ENCODE measurements at places on chromosomes 5 and 9.

- DNase-seq = no peak
Observed at GRCh38 chr5:43287493-43287892, 25.7 kb downstream of the HMGCS1 start.

DNA sequence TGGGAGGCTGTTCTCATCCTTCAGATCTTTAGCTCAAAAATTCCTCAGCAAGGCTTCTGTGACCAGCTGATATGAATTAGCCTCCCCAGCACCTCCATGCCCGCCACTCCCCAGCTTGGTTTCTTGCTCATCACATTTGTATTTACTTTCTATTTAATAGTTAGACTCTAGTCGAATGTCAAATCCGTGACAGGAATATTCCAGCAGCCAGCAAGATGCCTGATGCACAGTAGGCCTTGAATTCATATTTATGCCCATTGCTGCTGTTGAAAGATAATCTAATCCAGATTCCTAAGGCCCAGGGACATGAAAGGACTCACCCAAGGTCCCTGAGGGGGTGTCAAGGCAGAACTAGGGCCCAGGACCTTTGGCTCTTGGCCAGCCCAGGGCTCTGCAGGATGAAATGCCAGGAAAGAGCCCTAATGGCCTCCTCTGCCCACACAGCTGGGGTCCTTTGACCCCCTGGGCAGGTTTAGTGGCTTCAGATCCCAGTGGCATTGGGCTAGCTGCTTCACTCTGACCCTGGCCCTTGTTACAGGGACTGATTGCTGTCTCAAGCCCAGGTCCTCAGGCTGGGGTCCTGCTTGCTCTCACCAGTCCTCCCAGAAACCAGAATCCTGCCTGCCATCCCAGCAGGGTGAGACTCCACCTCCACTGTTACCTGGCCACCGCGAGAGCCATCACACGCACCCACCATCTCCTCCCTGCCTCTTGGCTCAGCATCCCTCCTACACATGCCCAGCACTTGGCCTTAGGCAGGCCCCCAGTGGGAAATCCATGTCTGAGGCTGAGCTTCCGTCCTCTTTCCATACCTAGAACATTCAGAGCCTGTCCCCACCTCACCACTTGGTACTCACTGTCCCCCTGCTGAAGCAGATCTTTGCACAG lies 7.3 kb downstream of the CSF1R start:
- DNase-seq = no peak

DNA sequence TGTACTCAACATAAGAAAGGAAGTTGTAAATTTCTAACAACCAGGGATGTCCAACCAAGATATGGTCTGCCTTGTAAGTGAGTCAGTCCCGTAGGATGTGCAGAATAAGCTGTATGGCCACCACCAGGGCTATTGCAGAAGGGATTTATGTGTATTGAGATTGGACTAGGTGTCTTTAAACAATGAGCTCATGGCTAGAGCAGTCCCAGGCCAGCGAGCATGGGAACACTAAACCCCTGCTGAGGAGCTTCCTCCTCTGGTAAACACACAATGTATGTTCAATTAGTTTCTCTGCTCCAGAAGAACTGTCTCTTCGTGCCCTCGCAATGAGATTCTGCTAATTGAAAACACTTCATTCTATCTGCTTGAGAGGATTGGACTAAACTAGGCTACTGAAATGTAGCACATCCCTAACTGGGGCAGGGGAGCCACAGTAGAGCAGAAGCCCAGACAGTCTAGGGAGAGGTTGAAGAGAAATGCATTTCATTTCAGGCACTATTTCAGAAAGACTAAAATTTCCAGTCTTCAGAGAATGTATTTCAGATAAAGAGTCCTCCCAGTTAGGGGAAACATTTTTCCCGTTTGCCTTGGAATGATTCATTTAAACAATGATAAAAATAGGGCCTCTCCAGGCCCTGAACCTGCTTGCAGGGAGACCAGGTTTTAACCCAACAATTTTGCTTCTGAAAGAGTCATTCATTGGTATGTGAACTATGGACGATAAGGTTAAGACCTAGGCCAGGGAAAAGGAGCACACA lies 154.7 kb downstream of the FAM114A2 start:
- no peak for DNase-seq

DNA sequence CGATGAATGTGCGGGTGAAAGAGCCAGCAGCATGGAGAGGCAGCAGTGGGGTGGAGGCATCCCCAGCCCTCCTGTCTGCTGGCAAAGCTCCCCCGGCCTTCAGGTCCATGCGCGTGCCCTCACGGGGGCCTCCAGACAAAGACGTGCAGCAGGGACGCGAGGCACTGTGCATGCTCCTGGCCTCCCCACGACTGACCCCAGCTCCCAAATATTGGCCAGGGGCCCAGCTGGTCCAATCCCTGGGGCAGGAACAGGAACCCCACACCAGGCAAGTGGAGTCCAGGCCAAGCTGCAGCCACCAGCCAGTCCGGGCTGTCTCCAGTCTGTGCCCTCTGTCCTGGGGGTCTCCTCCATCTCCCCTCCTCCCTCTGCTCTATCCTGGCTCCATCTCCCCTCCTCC lies 33.5 kb upstream of the LRRC14B start:
- no peak for DNase-seq

- DNase-seq = peak; percentile 3
Observed at GRCh38 chr9:121824651-121825030, 173.2 kb downstream of the DAB2IP start.

- peak; percentile 94 for DNase-seq
Observed at GRCh38 chr5:98314292-98314691, 459.2 kb upstream of the RGMB start.

GRCh38 chr9:130903194-130904069 lies 6.8 kb upstream of the QRFP start:
- DNase-seq = no peak

DNA sequence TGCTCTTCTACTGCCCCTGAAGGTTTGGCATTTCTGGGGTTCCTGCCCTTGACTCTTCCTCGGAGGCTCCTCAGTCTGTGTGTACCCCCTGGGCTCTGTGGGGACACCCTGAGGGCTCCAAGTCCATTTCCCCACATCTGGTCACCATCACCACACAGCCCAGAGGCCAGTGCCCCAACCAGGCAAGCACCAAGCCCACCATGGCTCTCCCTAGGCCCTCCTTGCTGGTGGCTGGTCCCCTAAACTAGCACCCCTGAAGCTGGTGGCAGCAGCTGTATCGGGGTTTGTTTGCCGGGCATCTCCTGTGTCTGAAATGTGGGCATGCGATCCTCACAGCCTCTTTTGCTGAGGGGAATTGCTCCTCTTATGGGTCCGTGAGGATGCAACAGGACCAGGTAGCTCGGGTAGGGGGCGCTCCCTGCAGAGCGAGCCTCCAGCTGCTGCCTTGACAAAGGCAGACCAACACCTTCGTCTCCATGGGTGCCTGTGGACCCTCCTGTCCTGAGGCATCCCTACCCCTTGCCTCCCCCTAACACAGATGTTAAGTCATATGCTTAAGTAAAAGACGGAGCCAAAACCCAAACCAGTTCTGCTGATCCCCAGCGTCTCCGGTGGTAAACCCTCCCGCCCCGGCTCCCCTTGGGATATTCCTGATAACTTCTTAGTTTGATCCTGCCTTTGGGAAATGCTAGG lies 138.9 kb upstream of the IRX4 start:
- DNase-seq = no peak

DNA sequence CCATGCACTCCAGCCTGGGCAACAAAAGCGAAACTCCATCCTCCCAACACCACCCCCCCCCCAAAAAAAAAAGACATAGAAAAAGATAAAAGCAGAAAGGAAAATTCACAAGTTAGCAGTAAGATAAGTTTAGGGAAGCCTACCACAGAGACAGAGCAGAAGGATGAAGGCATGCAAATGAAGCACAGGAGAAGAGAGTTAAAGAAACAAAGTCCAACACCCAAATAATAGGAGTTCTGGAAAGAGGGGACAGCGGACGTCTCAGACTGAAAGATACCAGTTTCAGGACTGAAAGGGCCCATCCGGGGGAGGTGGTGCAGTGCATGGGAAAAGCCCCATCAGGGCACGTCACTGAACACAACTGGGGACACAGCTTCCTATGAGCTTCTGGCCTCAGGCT lies 54.3 kb downstream of the OTULIN start:
- DNase-seq = no peak

DNA sequence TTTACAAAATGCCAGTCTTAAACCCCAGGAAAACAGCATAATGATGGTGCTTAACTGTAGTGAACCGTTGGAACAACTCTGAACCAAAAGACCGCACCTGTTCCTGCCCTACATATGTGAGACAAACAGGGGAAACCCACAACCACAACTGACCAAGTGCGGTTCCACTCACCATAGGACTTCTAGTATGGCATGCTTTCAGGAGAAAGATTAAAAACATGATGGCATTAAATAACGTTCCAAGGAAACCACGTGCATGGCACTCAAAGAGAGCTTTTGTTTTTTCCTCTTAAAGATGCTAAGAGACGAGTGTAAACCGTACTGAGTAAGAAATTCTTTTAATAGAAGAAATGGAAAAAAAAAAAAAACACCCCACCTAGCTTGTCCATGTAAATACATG lies 119.8 kb downstream of the SSBP2 start:
- DNase-seq = no peak

- DNase-seq = no peak
Observed at GRCh38 chr5:3844266-3844665, 248.6 kb downstream of the IRX1 start.

DNA sequence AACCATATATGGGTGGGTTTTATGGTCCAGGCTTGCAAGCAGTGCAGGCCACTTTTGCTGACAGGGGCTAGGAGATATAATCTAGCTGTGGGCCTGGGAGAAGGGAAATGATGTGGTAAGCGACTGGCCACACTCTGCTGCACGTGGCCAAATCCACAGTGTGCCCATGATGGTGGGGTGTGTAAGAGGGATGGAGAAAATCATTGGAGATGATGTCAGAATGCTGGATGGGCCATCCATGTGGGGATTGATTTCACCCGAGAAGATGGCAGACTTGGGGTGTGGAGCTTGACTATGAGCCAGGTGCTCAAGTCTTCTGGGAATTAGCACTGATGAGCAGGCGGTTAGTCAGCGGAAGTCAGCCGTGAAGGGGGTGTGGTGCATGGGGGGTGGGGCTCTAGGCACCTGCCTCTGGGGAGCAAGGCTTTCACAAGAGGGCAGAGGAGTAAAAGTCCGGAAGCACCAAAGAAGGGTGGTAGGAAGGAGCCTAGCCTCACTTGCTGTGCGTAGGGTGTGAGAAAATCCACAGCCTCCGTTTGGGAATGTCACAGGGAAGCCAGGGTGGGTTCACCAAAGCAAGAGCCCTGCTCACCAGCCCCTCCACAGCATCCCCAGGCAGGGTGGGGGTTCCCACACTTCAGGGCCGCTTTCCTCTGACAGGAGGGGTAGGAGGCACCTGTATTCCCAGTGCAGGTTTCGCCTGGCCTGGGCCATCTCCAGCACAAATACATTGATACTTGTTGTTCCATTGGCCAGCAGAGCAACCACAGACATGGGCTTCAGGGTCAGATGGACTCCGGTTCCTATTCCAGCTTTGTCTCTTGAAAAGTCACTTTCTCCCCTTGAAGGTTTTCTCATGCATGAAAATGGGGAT lies 44.5 kb upstream of the ANGPTL2 start:
- DNase-seq = peak; percentile 88

GRCh38 chr9:27276193-27277030 lies 20.5 kb downstream of the EQTN start:
- DNase-seq = peak; percentile 67

- DNase-seq = no peak
Observed at GRCh38 chr9:115777610-115778009, 376.0 kb upstream of the PAPPA start.

- peak; percentile 41 for DNase-seq
Observed at GRCh38 chr5:141742866-141743851, 61.1 kb upstream of the ARAP3 start.

GRCh38 chr5:105956456-105957196 lies 1714.1 kb downstream of the EFNA5 start:
- DNase-seq = peak; percentile 37

DNA sequence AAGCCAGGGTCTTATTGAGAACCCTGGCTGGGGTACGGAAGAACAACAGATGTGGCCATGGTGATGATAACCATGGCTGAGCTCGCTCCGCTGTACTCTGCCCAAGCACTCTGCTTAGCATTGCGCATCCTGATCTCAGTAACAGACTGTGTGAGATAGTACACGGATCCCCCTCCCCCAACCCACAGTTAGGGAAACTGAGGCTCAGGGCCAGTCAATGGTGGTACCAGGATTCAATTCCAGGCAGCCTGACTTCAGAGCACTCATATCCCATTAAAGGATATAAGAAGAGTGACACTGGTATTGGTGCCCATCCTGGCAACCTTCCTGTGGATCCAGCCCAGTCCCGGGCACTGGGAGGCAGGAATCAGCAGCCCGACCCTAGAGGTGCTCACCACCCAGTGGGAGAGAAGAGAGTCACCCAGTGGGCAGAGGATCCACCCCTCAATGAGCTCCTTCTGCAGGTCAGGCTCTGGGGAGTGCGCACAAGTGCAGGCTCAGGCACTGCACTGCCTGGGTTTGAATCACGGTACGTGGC lies 26.5 kb upstream of the KIF12 start:
- DNase-seq = no peak

DNA sequence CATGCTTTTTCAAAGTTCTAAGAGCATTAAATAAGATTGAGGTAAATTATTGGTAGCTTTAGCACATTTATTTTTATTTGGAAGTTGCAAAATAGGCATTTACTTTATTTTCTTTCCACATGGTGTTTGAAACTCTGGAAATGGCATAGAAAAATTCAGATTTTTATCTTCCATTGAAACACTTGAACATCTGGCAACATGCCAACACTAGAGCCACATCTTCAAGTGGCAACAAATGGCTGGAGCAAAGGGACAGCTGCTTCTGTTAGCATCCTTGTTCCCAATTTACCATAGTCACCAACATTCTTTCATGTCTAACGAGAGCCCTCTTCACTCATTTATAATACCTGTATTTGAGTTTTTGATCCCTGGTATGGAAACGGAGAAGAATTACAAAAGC lies 539.9 kb downstream of the ZNF608 start:
- DNase-seq = no peak

DNA sequence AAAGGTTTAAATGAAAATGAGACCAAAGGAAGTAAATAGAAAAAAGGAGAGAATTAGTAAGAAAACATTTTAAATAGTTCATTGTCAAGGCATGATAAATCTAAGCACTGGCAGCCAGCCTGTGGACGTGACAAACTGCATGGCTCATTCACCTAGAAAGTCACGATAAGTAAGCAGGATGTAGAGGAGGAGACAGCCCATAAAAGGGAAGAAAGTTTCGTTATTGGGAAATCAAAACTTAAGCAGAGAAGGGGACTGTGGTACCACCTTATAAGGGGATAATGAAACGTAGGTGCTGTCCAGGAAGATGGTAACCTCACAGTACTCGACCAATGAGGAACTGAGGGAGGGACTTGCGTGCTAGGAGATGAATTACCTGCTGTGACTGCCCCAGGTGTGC lies 494.5 kb upstream of the GRAMD2B start:
- peak; percentile 58 for DNase-seq

GRCh38 chr9:114677418-114677817 lies 4.6 kb downstream of the TEX48 start:
- DNase-seq = peak; percentile 99

- DNase-seq = no peak
Observed at GRCh38 chr9:91116211-91116610, 245.5 kb downstream of the AUH start.

- peak; percentile 33 for DNase-seq
Observed at GRCh38 chr5:3598769-3599211, 3.2 kb downstream of the IRX1 start.

- DNase-seq = no peak
Observed at GRCh38 chr5:135670588-135670987, 91.8 kb upstream of the CXCL14 start.

All from kidney tubule cell (primary cell).